ENCODE measurements at places on chromosomes 3 and 15.
A peak's percentile ranks its signal among the peaks of the same experiment; 100 is the strongest.

DNA sequence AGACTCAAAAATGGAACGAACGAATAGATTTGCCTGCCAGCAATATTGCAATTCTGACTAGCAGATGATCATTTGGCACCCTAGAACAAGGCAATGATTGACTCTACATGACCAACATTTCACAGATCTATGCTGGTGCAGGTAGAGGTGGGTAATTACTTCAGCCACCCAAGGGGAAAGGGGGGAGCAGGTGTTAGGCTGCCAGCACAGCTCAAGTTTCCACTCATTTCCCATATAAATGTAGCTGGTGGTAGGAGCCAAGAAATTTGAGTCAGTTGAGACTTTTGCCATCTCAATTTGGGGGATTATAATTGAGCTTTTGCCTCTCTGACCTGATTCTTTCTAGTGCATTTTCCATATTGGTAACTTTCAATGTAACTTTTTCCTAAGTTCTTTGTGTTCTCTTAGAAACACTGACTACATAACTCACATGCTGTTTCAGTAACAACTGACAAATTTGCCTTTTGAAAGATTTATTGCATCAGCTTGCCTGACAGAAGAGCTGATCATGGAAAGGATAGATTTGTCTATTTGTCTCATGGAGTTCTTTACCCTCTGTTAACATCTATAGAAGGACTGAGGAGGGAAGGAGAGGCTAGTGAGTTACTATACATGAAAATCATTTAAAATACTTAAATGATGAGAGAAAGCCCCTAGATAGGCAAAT, 902.5 kb downstream of the ZPLD1 start:
- no peak for DNase-seq

- no peak for DNase-seq
These were observed 192.1 kb upstream of the TTC14 start for GRCh38 chr3:180409883-180410282.

DNA sequence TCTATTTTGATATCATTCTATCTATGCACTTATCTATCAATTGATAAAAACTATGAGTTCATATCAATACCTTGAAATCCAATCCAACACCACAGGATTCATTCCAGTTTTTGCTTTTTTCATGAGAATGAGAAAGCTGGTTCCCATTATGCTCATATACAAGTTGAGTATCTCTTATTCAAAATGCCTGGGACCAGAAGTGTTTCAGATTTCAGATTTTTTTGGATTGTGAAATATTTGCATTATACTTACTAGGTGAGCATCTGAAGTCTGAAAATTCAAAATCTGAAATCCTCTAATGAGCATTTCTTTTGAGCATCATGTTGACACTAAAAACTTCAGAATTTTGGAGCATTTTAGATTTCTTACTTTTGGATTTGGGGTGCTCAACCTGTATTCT, 67.8 kb upstream of the DCBLD2 start:
- DNase-seq: no peak

DNA sequence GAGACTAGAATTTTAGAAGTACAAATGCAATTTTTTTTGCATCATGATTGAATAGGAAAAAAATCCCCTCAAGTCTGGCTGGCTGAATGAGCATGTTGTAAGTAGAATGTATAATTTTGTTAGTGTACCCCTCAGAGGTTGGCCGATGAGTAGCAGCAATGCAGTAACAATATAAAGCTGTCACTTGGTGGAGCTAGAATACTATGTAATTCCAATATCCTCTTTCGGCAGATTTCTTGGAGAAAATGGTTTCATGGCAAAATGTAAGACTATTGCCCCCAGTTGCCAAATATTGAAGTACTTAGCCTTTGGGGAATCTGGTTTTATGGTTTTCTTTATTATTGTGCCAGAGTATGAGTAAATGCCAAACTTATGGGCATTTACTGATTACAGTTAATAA, 39.8 kb upstream of the SGO1 start:
- no peak for DNase-seq

- peak; percentile 61 for DNase-seq
These were observed 12.9 kb downstream of the CD276 start for GRCh38 chr15:73697033-73697467.

- DNase-seq: no peak
These were observed 47.2 kb downstream of the MEIS2 start for GRCh38 chr15:37053166-37053565.

DNA sequence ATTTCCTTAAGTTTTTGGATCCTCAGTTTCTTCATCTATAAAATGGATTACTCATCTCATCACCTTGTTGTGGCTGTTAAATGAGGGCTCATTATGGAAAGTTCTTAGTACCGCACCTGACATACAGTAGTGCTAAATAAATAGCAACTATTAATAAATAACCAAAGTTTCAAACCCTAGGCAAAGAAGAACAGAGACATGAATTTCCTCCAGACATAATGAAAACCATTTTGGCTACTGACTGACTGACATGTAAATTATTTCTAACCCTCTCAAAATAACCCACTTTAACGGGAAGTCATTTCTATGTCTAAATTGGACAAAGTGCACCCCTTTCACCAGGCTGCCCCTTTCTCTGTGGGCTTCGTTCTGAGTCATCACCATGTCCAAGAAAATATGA, 17.4 kb upstream of the KLHL6 start:
- DNase-seq: no peak

GRCh38 chr3:9955067-9955502, 2.9 kb upstream of the PRRT3 start:
- DNase-seq: no peak

DNA sequence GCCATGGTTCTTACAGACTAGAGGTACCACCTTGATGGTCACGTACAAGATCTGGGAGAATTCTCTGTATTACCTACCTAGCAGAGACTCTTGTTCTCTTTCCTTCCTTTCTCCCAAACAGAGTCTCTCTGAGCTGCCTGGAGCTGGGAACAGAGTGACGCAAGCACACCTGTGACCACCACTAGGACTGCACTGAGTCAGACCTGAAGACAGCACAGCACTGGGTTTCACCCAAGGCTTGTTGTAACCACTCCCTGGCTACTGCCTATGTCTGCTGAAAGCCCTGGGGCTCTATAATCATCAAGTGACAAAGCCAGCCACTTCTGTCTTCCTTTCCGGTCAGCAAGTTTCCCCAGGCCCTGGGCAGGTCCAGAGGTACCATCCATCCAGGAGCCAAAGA, 293.3 kb upstream of the CNTN4 start:
- DNase-seq: no peak

- DNase-seq: no peak
These were observed 20.7 kb downstream of the SCN5A start for GRCh38 chr3:38628835-38629234.

GRCh38 chr15:90481023-90481422, 48.7 kb upstream of the CRTC3 start:
- DNase-seq: peak; percentile 10

GRCh38 chr3:65524584-65524983, 514.1 kb downstream of the MAGI1 start:
- no peak for DNase-seq

DNA sequence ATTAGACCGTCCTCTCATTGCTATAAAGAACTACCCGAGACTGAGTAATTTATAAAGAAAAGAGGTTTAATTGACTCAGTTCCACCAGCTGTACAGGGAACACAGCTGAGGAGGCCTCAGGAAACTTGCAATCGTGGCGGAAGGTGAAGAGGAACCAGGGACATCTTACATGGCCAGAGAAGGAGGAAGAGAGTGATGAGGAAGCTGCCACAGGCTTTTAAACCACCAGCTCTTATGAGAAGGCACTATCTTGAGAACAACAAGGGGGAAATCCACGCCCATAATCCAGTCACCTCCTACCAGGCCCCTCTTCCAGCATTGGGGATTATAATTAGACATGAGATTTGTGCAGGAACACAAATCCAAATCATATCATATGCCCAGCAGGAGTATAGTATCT, 138.5 kb downstream of the ALCAM start:
- no peak for DNase-seq

DNA sequence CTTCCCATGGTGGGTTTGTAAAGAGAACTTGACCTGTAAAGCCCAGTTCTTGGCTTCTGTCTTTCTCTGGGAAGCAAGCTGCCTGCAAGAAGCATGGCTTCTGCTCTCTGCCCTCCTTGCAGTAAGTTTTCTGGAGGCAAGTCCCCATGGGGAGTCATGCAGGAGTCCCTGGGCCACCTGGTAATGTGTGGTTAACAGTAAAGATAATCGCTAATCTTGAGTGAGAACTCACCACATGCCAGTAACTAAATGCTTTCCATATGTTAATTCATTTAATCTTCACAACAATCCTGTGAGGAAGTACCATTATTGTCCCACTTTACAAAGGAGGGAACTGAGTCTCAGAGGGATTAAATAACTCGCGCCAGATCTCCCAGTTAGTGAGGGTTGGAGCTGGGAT, 4.2 kb downstream of the CAPN3 start:
- DNase-seq: no peak

DNA sequence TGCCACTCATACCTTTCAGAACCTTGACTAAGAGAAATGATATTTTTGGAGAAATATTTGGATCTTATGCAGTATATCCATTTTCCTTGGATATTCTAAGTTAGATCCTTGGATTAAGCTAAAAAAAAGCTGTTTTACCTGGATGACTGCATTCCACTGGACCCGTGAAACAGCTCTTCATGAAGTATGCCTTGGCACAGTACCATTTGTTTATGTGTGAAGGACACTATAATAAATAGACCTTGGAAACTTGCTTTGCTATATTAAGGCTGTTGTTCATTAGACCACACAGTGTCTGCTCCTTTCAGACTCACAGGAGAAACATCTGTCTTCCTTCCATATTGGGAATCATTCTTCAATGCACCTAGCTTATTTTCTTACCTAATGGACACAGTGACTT, 651.0 kb upstream of the TGFBR2 start:
- no peak for DNase-seq

- peak; percentile 73 for DNase-seq
These were observed at the start of gene DLEC1 for GRCh38 chr3:38039101-38039898. DLEC1 (plus strand) TSS chr3:38039208; CDS start chr3:38039226, 18 bp downstream.

DNA sequence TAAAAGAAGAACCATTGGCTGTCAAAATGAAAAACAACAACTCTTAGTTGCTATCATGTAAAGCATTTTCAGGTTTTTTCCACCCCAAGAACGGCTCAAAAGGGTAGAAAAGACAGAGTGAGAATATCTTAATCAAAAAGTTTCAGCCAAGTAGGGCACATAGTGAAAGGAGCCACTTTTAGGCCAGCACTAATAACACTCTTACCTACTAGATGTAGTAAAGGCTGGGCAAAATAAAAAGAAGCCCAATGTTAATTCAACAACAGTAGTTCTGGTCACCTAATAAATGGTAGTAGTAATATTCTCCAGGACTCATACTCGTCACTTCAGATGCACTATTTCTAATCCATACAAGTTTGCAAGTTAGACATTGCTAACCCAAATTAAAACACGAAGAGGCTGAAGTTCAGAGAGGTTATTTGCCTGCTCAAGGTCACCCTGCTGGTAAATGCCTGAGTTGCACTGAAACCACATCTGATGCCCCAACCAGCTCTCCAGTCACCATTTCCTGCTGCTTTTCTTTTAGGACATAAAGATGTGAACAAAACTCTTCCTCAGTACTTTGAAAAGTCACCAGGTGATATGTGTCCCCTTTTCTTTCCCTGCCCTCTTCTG, 7.5 kb downstream of the GOLIM4 start:
- no peak for DNase-seq

GRCh38 chr3:99532246-99532645, 106.1 kb upstream of the COL8A1 start:
- DNase-seq: no peak

GRCh38 chr3:37810848-37811247, 50.8 kb upstream of the CTDSPL start:
- DNase-seq: no peak

DNA sequence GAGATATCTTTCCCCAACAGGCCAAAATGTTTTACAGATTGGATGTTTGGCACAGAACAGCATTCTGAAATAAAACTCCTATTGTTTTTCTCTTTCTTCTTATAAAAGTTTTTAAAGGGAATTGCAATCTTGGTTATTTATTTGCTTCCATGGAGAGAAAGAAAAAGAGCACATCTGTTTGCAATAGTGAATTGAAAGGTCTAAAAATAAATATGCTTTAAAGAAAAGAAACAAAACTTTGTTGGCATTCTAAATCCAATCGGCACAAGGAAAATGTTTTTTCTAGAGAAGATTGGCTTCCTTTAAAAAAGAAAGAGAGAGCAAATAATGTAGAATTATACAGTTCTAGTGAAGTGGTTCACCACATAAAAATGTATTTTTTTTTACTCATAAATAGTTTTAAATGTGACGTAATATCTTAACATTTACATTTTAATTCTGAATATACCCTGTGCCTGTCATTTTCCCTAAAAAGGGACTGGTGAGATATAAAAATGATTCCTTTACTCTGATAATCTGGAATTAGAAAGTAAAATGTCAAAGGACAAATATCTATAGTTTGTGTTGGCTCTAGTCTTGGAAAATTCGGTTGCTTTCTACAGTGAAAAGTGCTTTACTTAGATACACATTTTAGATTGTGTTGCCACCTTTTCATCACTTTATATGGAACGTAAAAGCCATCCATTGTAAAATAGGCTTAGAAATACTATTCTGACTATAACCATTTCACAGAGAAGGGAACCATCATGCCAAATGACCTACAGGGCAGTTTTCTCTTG, 257.4 kb upstream of the CBLB start:
- DNase-seq: no peak

DNA sequence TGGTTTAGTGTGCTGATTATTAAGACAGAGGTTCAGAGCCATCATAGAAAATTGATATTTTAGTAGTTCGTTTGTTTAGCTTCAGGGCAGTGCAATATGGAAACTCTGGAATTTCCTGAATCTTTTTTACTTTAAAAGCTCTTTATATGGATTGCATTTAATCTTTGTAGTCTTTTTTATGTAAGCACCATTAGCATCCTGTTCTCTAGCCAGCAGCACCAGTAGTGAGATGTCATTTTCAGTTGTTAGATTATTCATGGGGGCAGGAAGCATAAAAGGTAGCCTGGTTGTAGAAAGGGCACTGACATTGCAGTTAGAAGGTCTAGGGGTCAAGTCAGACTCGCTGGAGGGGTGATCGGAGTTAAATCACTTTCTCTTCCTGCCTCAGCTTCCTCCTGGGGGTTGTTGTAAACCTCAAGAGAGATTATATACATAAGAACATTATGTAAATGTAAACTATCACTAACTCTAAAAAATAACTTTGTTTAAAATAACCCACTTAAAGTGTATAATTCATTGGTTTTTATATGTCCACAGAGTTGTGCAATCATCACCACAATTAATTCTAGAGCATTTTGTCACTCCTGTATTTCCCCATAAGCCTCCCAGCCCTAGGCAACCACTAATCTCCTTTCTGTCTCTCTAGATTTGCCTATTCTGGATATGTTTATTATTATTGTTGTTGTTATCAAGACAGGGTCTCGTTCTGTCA, 31.4 kb upstream of the ITPKA start:
- no peak for DNase-seq

DNA sequence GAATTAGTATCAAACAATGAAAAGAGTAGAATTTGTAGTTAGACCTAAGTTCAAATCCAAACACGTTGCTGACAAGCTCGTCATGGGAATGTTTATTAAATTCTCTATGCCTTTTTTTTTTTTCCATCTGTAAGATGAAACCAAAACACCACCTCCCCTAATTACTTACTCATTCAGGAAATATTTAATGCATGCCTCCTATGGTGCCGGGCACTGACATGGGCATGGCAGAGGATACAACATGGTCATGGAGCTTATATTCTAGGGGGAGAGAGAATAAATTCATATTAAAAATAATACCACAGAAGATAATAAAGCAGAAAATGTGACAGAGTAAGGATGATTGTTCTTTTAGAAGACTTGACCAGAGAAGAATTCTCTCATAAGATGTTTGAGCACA, 215.8 kb downstream of the RYR3 start:
- no peak for DNase-seq

GRCh38 chr3:84987706-84988504, 29.1 kb downstream of the CADM2 start:
- DNase-seq: no peak
